ENCODE measurements at places on chromosomes 1 and 21. TPM values are rescaled to one million over a fixed set of nuclear protein-coding genes. Genes with fewer than 3 reads are reported as not detected.

DDAH1 gene
- not detected for total RNA-seq

GRCh38 chr1:1285102-1285571 is 4.9 kb downstream of the SCNN1D start:
- H3K27ac ChIP-seq, result no peak overlapping the region
- H3K36me3 ChIP-seq, result no peaks in the 10 kb centered on the region
- H3K27me3 ChIP-seq, result no peaks in the 10 kb centered on the region
- DNase-seq, result no peak
- no peak overlapping the region for H3K4me3 ChIP-seq
- peaks cover under 1% of the 10 kb centered on the region for H3K4me1 ChIP-seq

HFM1 gene
- total RNA-seq, result not detected

- no peaks in the 10 kb centered on the region for H3K36me3 ChIP-seq
- no peak for DNase-seq
- peaks cover 6% of the 10 kb centered on the region for H3K4me1 ChIP-seq
Measured at GRCh38 chr1:89489047-89489729, 35.4 kb upstream of the LRRC8B start.

MSH4 gene
- 0.25 TPM for total RNA-seq

FMO5 gene
- total RNA-seq, result 0.41 TPM

TESK2 gene
- 2.8 TPM for total RNA-seq

NPR1 gene
- total RNA-seq, result not detected

SPRR2A gene
- not detected for total RNA-seq

- no peaks in the 10 kb centered on the region for H3K27me3 ChIP-seq
- H3K36me3 ChIP-seq, result peaks cover 11% of the 10 kb centered on the region
- no peak overlapping the region for H3K4me3 ChIP-seq
- H3K27ac ChIP-seq, result no peak overlapping the region
Measured at GRCh38 chr1:25673456-25673855, 56.9 kb downstream of the MAN1C1 start.
